Activated CD4-positive, alpha-beta memory T cell treated with anti-CD3 and anti-CD28 coated beads, Interleukin-2, amount 10 ng/mL, durations not matched to agents 7 days and 5 days (primary cell): ENCODE measurements at places on chromosomes 11 and 22.

DNA sequence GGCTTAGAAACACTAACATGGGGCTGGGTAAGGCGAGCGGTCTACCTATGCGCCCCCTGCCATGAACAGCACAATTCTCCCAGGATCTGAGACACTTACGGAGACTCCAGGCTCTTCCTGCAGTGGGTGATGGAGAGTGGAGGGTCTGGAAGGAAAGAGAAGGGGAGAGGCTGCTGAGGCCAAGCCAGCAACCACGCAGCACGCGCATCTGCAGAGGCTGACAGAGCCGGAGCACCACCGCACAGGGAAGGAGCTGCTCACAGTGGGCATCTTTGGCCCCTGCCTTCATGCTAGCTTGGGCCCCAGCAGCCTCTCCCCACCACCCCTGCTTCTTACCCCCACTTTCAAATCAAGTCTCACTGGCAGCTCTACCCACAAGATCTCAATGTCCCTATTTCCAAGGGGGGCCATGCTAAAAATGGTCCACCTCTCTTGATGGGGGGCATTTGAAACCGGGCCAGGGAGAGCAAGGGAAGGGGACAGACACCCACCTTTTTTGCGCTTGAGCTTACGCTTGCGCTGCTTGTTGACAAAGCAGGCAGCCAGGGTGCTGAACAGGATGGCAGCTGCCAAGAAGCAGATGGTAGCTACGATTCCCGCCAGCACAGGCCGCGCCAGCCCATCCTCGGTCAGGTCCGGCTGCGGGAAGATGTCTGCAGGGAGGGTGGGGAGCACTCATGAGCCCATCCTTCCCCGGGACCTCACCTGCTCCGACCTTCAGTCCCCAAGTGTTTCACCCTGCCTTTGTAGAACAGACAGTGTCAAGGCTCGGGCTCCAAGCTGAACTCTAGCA is 34.5 kb downstream of the IGSF9B start:
- no peak for DNase-seq
- no peak overlapping the region for H3K4me3 ChIP-seq
- no peaks in the 10 kb centered on the region for H3K27me3 ChIP-seq
- no peak overlapping the region for H3K27ac ChIP-seq
- H3K36me3 ChIP-seq: peaks cover 51% of the 10 kb centered on the region
- peaks cover 15% of the 10 kb centered on the region for H3K4me1 ChIP-seq

- no peak overlapping the region for H3K4me3 ChIP-seq
- DNase-seq: no peak
- H3K27me3 ChIP-seq: no peaks in the 10 kb centered on the region
- no peak overlapping the region for H3K27ac ChIP-seq
- H3K4me1 ChIP-seq: peaks cover 15% of the 10 kb centered on the region
- no peaks in the 10 kb centered on the region for H3K36me3 ChIP-seq
Measured at GRCh38 chr22:17922925-17923903, 101.1 kb downstream of the MICAL3 start.

DNA sequence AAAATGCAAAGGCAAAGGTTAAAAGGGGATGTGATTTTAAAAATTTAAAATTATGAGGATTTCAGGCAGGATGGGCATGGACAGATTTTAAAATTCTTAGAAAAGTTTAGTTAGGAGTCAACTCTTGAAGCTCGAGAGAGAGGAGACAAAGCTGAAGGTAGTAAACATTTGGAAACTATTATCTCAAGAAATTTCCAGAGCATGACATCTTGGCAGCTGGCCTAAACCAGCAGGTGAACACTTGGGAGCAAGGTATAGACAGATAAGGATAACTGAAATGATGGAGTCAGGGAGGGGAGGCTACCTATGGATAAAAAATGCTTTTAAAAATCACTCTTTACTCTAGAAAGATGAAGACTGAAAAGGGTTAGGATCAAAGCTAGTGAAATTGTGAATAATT is 13.7 kb downstream of the POU2AF3 start:
- peaks cover 29% of the 10 kb centered on the region for H3K27me3 ChIP-seq
- no peak for DNase-seq
- no peak overlapping the region for H3K27ac ChIP-seq
- no peak overlapping the region for H3K4me3 ChIP-seq
- H3K4me1 ChIP-seq: no peaks in the 10 kb centered on the region

- H3K36me3 ChIP-seq: no peaks in the 10 kb centered on the region
- H3K27me3 ChIP-seq: peaks cover 17% of the 10 kb centered on the region
- H3K4me3 ChIP-seq: no peak overlapping the region
- no peak for DNase-seq
- H3K27ac ChIP-seq: no peak overlapping the region
Measured at GRCh38 chr11:116686866-116687265, 85.9 kb downstream of the BUD13 start.

- peaks cover 4% of the 10 kb centered on the region for H3K4me1 ChIP-seq
- no peak overlapping the region for H3K27ac ChIP-seq
- DNase-seq: no peak
- no peaks in the 10 kb centered on the region for H3K27me3 ChIP-seq
- no peak overlapping the region for H3K4me3 ChIP-seq
Measured at GRCh38 chr11:59199546-59200422, 12.9 kb downstream of the MPEG1 start.

- H3K27me3 ChIP-seq: no peaks in the 10 kb centered on the region
- H3K4me3 ChIP-seq: peak overlapping the region; percentile 96
- H3K36me3 ChIP-seq: peaks cover 11% of the 10 kb centered on the region
- H3K4me1 ChIP-seq: peaks cover 60% of the 10 kb centered on the region
Measured at GRCh38 chr11:46118702-46119351, 2.4 kb downstream of the PHF21A start.

GRCh38 chr11:44750551-44751465 is 24.0 kb downstream of the TSPAN18 start:
- no peak overlapping the region for H3K4me3 ChIP-seq
- no peaks in the 10 kb centered on the region for H3K27me3 ChIP-seq
- no peak overlapping the region for H3K27ac ChIP-seq
- H3K4me1 ChIP-seq: peaks cover 17% of the 10 kb centered on the region
- H3K36me3 ChIP-seq: no peaks in the 10 kb centered on the region
- no peak for DNase-seq

GRCh38 chr22:42315392-42315756 is 44.9 kb upstream of the TCF20 start:
- no peaks in the 10 kb centered on the region for H3K36me3 ChIP-seq
- peaks cover 2% of the 10 kb centered on the region for H3K27me3 ChIP-seq
- no peak for DNase-seq
- peak overlapping the region; percentile 80 for H3K27ac ChIP-seq

DNA sequence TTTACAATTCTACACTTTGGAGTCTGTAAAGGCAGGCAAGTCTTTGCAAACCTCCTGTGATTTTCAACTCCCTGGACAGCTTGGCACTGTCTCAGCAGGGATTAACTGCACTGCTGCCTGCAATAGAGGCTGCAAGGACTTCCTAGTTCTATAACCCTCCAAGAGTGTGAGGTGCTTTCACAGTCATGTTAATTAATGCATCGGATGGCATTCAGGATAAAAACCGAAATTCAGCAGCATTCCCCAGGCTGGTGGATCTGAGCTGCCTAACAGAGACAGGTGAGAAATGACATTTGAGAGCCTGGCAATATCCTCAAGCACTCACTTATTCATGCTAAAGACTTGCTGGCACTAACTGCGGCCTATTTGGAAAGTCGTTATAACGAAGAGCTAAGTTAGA is 85.0 kb downstream of the LARGE1 start:
- no peak overlapping the region for H3K27ac ChIP-seq
- no peaks in the 10 kb centered on the region for H3K4me1 ChIP-seq
- no peak overlapping the region for H3K4me3 ChIP-seq
- DNase-seq: no peak
- H3K27me3 ChIP-seq: no peaks in the 10 kb centered on the region

GRCh38 chr11:69996451-69996850 is 81.7 kb upstream of the ANO1 start:
- no peak overlapping the region for H3K27ac ChIP-seq
- H3K36me3 ChIP-seq: no peaks in the 10 kb centered on the region
- H3K4me1 ChIP-seq: peaks cover 12% of the 10 kb centered on the region
- H3K27me3 ChIP-seq: peaks cover 4% of the 10 kb centered on the region

DNA sequence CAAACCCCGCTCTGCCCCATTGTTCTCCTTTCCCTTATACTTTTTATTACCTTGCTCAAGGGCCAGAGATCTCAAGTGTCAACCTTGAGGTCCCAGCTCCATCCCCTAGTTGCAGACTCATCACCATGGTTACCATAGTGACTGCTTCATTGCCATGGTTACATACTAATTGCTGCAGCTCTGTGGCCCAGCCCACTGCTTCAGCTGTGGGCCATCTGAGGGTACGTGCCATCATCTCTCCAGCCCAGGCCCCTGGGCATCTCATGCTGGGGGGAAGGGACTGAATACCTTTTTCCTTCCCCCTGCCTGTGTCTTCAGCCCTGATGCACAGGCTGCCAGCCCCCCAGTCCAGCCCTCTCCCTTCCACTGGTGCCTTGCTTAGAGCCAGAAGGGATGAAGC is 22.2 kb downstream of the TREH start:
- no peaks in the 10 kb centered on the region for H3K36me3 ChIP-seq
- no peak for DNase-seq
- H3K4me3 ChIP-seq: no peak overlapping the region
- H3K4me1 ChIP-seq: peaks cover 10% of the 10 kb centered on the region
- no peak overlapping the region for H3K27ac ChIP-seq

GRCh38 chr11:87254562-87254961 is 216.8 kb downstream of the TMEM135 start:
- H3K4me1 ChIP-seq: peaks cover 14% of the 10 kb centered on the region
- no peak overlapping the region for H3K4me3 ChIP-seq
- no peaks in the 10 kb centered on the region for H3K27me3 ChIP-seq
- H3K36me3 ChIP-seq: peaks cover 14% of the 10 kb centered on the region
- no peak overlapping the region for H3K27ac ChIP-seq
- DNase-seq: no peak

GRCh38 chr11:19400296-19400695 is 159.6 kb upstream of the E2F8 start:
- peaks cover 8% of the 10 kb centered on the region for H3K27me3 ChIP-seq
- DNase-seq: no peak
- no peak overlapping the region for H3K4me3 ChIP-seq
- no peaks in the 10 kb centered on the region for H3K36me3 ChIP-seq

DNA sequence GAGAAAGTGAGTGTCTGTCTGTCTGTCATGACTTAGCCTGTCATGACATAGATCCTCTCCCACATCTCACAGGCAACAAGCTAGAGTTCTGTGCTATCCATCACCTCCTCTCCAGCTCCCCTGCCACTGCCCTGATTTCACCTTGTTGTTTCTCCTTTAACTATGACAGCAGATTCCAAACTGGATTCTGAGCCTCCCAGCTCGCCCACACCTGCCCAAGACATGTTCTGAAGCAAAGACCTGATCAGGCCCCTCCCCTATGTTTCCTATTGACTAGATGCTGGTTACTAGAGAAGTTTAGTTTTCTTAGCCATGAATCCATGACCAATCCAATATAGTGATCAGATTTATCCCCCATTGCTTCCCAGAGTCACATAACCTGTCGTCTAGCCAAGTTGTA is 15.4 kb downstream of the PRSS23 start:
- H3K4me1 ChIP-seq: peaks cover 8% of the 10 kb centered on the region
- peaks cover 46% of the 10 kb centered on the region for H3K27me3 ChIP-seq
- no peak for DNase-seq
- H3K4me3 ChIP-seq: no peak overlapping the region
- no peaks in the 10 kb centered on the region for H3K36me3 ChIP-seq

GRCh38 chr11:86499723-86500129 is 125.0 kb downstream of the CCDC81 start:
- H3K27ac ChIP-seq: no peak overlapping the region
- no peak overlapping the region for H3K4me3 ChIP-seq
- no peaks in the 10 kb centered on the region for H3K36me3 ChIP-seq
- H3K4me1 ChIP-seq: peaks cover 8% of the 10 kb centered on the region

GRCh38 chr11:114479331-114479730 is 40.1 kb downstream of the REXO2 start:
- H3K4me1 ChIP-seq: no peaks in the 10 kb centered on the region
- peaks cover 4% of the 10 kb centered on the region for H3K27me3 ChIP-seq
- no peak overlapping the region for H3K4me3 ChIP-seq
- no peaks in the 10 kb centered on the region for H3K36me3 ChIP-seq

DNA sequence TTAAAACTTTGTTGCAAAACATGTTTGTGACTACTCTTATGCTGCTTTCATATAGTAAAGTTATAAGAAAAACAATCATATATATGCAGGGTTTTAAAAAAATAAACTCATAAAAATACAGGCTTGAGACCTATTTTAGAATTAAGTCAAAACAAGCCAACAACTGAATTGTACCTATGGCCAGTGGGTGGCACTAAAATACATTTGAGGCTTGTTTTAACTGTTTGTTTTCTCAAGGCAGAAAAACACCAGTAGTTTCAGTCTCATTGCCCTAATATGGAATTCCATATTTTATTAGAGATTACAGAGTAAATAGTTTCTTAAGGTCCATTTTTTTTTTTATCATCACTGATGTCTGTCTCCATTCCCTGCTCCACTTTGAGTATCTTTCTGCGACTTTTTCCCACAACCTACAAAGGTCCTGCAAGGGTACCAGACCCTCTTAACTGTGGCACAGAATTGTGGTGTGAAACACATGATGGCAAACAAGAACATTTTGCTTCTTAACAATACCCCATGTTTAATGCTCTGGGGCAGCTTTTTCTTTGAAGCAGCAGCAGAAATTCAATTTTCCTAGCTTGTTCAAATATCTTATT is 8.5 kb upstream of the CCDC89 start:
- H3K4me3 ChIP-seq: no peak overlapping the region
- no peak overlapping the region for H3K27ac ChIP-seq
- H3K36me3 ChIP-seq: peaks cover 65% of the 10 kb centered on the region
- no peaks in the 10 kb centered on the region for H3K27me3 ChIP-seq
- H3K4me1 ChIP-seq: peaks cover 48% of the 10 kb centered on the region

- H3K27me3 ChIP-seq: no peaks in the 10 kb centered on the region
- DNase-seq: no peak
- H3K27ac ChIP-seq: no peak overlapping the region
- no peak overlapping the region for H3K4me3 ChIP-seq
- no peaks in the 10 kb centered on the region for H3K36me3 ChIP-seq
Measured at GRCh38 chr11:105162506-105162905, 22.9 kb upstream of the CARD18 start.

DNA sequence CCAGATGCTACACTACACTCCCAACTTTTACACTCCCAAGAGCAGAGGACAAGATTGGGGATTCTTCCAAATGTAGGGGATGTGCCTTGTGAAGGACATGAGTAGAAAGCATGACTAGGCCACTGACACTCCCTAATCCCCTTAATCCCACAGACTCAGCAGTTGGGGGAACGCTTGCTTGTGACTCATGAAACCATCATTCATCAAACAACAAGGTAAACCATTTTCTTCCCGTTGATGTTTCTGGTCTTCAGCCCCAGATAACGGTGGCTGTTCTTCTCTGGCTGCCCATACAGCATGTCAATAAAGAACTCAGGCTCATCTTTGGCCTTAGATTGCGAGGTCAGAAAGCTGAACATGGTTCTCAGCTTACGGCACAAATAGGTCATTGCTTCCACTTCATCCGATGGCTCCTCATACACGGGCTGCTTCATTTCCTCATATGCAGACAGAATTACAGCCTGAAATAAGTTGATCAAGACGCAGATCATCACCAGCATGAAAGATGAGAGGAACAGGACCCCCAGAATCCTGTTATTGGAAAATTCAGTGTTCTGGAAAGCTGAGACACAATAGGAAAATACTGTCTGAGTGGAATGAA is 6.4 kb upstream of the CDPF1 start:
- no peak overlapping the region for H3K4me3 ChIP-seq
- H3K27me3 ChIP-seq: peaks cover 51% of the 10 kb centered on the region
- peaks cover 23% of the 10 kb centered on the region for H3K4me1 ChIP-seq
- no peak for DNase-seq
- peaks cover 11% of the 10 kb centered on the region for H3K36me3 ChIP-seq
- no peak overlapping the region for H3K27ac ChIP-seq

GRCh38 chr11:63931045-63931444 is 7.8 kb upstream of the NAA40 start:
- no peak overlapping the region for H3K27ac ChIP-seq
